Heart left ventricle (tissue), 16 donors: ENCODE measurements at places on chromosomes 4 and X. TPM values are rescaled to one million over a fixed set of nuclear protein-coding genes. Genes with fewer than 3 reads are reported as not detected.

DNA sequence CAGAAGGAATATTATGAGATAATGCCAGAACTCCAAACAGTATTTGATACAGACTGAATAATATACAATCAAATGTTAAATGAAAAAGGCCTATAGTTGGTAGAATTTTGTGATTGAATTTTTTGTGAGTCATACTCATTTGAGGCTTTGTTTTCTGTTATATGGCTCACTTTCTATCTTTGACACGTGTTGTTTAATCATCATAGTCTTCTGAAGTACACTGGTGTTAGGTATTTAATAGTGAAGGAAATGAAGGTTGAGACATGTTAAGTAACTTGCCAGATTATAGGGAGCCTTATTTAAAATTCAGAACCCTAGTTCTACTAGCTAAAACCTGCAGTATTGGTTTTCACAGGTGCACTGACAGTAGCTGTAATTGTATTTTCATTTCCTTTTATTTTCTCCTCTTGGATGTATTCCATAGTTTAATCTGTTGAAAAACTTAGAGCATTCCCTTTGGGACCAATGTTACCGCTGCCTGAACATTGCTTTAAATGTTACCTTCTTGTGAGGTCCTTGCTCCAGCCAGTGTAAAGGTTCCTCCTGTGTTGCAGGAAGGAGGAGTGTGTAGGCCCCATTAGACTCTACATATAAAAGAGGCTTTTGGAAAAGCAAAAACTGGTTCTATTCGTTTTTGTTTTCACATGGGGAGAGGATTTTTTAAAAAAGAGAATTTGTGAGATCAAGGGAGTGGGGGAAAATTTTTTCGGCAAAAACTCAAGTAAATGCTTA, 224.1 kb downstream of the ARHGAP10 start:
- DNase-seq, result no peak

DNA sequence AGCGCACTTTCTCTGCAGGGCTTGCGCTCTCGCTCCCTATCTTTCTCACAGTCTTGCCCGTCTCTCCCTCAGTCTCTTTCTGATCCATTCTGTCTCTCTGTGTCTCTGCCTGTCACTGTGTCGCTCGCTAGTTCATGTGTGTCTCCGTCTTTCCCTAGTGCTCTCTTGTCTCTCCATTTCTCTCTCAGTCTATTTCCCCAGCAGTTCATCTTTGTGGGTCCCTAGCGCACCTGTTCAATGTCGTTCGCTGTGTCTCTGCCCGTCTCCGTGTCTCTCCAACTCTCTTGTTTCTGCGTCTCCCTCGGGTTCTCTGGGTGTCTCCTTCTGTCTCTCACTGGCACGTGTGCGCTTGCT, 1.5 kb downstream of the GPR101 start:
- no peak for DNase-seq

DNA sequence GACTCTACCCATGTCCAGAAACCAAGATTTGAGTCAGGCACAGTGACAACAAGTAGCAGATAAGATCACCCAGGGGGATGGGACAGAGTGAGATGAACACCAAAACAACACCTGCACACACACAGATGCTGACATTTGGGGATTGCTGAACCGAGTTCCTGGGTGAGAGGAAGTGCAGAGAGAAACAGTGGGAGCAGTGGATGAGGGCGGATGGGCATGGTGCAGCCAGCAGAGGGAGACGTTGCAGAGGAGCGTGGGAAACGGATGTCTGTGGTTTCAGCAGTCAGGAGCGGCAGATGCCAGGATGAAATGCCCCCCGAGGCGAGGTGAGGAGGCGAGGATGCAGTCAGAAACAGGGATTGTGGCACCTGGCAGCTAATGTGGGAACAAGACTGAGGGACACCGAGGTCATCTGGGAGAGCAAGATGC, 78.6 kb upstream of the STS start:
- no peak for DNase-seq

GRCh38 chrX:145910017-145910416, 92.4 kb downstream of the SLITRK2 start:
- DNase-seq, result no peak

GRCh38 chr4:167109859-167110258, 124.4 kb downstream of the SPOCK3 start:
- DNase-seq, result no peak

GRCh38 chr4:176400816-176401461, 81.2 kb downstream of the SPCS3 start:
- DNase-seq, result no peak

DNA sequence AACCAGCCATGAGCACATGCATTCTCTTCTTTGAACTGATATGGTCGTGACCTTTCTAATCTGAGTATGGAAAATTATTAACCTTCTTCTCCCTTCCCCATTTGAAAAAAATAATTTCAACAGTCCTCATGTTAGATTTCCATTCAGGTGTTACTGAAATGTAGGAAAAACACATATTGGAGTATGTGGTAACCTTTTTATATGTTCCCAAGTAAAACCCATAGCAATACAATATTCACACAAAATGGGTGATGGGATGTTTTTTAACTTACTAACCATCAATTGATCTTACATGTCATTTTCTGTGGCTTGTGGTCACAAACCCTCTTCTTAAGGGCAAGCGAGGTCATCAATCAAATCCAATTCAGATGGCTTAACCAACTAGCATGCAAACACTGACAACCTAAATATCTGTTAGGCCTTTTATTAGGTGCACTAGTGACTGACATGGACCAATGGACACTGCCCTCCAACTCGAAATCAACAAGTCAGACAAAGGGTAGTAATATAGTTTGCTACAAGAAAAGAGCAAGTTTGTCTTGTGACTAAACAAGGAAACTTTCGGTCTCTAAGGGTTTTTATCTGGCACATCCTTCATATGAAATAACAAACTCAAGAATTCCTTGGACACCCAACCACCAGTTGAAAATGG, 74.3 kb downstream of the CAMK2D start:
- no peak for DNase-seq

- DNase-seq, result no peak
Measured at GRCh38 chr4:77927991-77928925, 65.6 kb downstream of the MRPL1 start.

DNA sequence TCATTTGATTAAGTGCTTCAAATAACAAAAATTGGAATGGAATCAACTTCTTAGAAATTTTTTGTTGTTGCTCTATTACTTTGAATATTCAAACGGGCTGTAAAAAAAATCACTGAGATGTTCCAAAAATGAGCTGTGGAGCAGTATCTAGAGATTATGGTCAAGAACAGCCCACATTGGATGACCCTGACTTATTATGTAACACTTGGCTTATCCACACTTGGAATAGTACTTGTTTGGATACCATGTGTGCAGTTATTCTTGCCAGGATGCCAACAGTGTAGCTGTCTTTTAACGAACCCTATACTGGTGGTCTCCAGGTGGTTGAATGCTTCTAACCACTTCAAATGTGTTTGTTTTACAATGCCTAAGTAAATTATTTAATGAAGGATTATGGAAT, 64.9 kb upstream of the CAMK2D start:
- no peak for DNase-seq

GRCh38 chrX:10923466-10923865, 187.7 kb upstream of the HCCS start:
- DNase-seq, result no peak

DNA sequence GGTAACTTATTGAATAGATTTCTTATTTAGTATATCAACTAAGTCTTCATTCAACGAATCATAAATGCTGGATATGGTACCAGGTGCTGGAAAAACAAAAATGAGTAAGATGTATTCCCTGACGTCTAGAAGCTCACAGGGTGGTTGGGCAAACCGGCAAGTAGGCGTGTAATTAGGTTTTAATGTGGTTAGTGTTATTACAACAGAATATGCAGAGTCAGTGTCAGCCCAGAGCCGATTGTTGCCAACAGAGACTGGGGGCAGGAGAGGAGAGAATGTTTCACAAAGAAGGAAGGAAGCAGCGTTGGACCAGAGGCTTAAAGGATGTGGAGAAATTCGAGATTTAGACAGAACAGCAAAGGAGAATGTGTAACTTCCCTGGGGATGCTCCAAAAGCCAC, 111.7 kb downstream of the TENM3 start:
- no peak for DNase-seq

DNA sequence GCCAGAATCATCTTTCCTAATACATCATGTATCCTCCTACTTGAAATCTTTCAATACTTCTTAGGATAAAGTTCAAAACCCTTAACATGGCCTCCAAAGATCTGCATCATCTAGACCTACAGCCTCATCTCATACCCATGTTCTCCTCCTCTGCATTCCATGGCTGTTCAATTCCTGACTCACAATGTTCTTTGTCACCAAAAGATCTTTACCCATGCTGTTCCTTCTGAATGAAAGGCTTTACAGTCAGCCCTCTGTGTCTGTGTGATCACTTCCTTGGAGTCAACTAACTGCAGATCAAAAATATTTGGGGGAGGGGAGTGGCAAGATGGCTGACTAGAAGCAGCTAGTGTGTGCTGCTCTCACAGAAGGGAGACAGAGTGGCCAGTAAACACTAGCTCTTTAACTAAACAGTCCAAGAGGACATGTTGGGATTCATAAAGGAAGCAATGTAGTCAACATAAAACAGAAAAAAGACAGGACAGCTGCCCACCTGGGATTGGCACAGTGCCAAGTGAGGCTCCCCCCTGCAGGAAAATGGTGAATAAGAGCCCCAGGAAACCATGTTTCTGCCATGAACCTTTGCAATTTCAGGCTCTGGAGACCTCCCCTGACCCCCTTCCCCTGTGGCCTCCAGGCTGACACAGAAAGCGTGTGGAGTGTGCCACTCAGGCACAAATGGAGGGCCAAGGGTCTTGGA, 31.9 kb downstream of the CBR4 start:
- no peak for DNase-seq

DNA sequence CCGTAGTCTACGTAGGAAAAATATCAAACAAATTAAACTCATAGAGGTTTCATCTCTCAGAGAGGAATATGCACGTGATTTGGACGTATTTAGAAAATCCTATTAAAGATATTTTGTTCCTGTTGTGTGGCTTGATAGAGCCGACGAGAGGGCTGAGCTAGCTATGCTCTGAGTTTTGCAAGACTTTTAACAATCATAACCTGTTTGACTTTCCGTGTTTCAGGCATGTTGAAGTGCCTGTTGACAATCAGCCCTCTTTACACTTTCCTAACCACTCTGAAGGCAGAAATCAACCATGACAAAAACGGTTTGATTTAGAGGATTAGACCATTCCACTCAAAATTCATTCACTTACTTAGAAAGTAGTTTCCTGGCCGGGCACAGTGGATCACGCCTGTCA, 297.3 kb downstream of the ASMT start:
- DNase-seq, result no peak

DNA sequence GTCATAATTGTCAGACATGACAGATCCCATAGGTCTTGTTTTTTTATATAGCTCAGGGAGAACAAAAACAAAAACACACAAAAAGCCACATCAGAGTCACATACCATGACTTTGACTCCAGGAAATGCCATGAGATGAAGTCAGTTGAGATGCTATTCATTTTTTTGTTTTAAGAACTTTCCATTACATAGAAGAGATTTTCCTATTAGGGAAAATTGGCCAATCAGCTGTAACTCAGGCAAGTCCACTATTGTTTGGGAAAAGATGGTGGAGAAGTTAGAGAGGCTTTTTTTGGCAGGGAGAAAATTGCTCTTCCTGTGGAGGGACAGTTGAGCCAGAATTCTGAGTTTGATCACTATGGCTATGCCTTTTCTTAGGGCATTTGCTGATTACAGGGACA, 72.6 kb downstream of the SMARCA5 start:
- DNase-seq, result no peak

DNA sequence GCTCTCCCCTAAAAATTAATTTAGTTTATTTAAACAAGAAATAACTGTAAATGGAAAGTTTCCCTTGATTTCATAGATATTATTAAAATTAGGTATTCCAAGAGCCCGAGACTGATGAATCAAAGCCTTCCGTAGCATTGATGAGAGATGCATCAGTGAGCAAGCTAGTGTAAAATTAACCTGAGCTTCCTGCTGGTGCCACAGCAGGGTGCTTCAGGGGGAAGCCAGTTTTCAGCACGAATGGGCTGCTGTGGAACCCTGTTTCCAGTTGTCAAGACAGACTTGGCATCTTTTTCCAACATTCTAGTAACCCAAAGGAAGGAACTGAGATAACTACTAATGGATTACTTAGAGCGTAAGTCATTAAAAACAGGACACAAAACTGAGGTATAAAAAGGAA, 221.7 kb downstream of the RBMX2 start:
- no peak for DNase-seq

PLAC1 gene
- total RNA-seq, result not detected

STBD1 gene
- total RNA-seq, result 48.6 TPM

ZCCHC12 gene
- total RNA-seq, result not detected

FMR1NB gene
- not detected for total RNA-seq

ARHGAP24 gene
- total RNA-seq, result 36.9 TPM
